ENCODE measurements at places on chromosomes 12 and 14. TPM values are rescaled to one million over a fixed set of nuclear protein-coding genes. Genes with fewer than 3 reads are reported as not detected.

- DNase-seq, result no peak
Observed at GRCh38 chr12:104846056-104846767, 111.9 kb downstream of the SLC41A2 start.

DNA sequence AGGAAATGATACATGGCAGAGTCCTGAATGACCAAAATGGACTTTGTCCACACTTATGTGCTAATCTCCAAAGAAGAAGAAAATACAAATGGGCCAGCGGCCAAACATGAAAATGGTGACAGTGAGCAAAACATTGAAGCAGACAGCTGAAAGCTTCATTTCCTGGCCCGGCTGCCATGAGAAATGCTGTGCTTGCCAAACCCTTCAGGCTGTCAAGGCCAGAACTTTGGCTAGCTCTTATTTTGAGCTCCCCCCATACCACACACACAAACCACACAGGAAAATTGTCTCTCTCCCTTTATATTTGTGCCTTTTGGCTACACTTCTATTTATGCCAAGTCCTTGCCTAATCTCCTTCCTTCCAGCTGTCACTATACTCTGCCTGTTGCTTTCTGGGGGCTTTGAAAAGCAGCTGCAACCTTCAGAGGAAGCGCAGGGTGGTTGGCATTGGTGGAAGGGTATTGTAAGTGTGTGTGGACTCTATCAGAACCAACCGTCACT, 323.8 kb downstream of the RAD51B start:
- DNase-seq, result peak; percentile 66

DNA sequence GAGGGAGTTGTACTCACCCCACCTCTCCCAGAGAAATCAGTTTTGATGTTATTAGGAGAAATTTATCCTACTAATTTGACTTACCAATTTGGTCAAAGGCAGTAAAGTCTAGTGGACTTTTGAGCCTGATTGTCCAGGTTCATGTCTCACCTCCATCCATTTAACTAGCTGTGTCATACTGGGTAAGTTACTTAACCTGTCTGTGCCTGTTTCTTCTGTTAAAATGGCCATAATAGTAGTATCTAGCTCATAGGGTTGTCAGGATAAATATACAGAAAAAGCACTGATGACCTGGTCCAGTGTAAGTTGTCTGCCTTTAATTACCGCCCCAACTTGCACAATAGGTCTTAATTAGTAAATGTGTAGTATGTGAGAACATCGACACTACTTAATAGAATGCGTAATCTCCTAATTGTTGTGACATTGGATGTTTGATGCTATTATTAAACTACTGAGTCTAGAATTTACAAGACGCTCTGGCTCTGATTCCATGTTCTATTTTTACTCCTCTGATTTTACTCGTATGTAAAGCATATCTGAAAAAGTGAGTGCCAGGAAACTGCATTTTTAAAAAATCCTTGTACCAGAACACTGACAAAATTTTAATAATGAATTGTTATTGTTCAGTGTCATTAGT, 1.5 kb downstream of the RAB21 start:
- no peak for DNase-seq

GRCh38 chr14:101191721-101192660, 288.5 kb upstream of the RTL1 start:
- no peak for DNase-seq

DNA sequence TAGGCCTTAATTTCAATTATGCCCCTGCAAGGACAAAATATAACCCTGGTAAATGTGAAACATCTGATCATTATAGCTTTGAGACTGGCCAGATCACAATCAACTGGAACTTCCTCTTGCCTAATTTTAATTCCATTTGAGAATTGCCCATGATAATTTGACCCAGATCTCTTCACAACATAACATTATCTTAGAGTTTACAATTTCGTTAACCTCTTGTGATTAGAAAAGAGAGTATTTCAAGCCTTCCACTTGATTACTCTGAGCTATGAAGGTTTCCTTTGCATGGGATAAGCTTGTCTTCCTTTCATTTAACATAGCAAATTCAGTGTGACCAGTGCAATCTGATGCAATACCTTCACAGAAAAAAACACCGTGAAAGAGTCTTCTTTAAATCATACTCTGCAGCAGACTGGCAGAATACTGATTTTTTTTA, 143.6 kb downstream of the DUSP6 start:
- DNase-seq, result no peak

DNA sequence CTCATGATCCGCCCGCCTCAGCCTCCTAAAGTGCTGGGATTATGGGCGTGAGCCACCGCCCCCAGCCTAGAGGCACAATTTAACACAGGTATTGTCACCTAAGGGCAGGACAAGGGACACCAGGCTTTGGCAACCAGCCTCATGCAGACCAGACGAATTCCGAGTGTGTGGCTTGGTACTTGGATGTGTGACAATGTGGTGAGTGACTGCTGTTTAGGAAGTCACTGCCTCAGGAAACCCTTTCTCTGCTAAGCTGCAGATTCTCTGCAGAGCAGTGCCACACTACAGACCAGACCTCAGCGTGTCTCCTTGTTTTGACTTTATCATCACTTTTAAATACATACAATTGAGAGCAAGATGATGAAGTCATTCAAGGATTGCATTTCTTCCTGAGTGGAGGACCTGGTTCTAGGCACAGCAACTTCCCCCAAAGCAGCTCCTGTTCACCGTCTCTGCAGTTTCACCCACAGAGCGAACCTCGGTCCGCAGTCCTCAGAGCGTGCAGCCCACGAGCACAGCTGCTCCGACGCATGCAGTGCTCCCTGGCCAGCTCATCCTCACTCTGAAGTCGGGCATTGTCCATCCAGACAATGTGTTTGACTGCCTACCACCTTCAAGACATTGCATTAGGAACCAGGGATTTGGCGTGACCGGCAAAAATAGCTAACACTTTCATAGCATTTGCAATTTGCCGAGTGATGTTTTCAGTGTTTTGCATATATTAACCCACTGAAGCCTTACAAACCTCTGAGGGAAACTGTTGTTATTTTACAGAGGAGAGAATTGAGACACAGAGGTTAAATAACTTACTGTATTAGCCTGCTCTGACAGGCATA, 235.2 kb downstream of the CHST11 start:
- no peak for DNase-seq

DNA sequence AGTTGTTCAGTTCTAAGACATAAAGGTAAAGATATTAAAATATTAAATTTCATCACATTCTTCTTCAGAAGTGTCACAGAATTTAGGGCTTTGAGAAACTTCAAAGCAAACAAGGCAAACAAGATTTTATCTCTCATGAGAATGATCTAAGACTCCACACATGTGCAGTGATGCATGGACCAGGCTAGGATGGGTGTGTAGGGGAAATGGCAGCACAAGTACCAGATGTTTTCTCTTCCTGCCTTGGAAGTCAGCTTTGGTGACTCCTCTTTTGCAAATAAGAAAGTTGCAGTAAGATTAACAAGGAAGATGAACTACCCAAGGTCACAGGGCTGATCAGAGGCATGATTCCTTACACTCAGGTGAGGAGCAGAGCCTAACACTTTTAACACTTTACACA, 163.8 kb upstream of the LMNTD1 start:
- peak; percentile 4 for DNase-seq

Gene PAX9
- under 0.01 TPM for total RNA-seq

Gene SLC38A4
- not detected for total RNA-seq

GRCh38 chr14:94340533-94340932, 17.4 kb upstream of the SERPINA6 start:
- no peak for DNase-seq

DNA sequence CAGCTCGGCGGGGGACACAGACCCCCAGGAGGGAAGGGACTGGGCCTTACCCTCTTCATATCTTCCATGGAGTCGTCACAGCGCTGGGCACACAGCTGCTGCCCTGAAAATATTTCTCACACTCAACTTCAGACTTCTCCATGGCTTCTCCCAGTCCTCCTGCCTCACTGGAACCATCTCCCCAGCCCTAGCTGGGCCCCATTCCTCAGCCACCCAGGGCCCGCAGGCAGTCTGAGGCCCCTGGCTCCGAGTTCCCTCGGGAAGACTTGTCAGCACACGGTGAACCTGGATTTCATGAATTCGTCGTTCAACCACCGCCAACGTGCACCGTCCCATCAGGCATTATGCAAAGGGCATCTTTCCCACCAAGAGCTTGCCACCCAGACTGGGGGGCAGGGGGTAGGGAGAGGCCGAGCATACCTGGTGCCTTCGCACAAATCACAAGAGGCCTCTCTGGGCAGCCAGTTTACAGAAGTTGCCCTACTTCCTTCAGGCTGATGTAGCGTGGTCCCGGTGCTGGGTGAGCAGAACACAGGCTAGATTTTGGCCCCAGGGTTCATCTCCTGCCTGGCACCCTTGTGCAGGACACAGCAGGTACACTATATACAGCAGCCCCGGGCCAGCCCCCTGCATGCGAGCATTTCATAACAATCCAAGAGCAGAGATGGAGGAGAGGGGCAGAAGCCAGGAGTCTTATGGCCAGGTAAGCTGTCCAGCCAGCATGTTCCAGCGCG, 44.2 kb downstream of the LTBP2 start:
- DNase-seq, result no peak

DNA sequence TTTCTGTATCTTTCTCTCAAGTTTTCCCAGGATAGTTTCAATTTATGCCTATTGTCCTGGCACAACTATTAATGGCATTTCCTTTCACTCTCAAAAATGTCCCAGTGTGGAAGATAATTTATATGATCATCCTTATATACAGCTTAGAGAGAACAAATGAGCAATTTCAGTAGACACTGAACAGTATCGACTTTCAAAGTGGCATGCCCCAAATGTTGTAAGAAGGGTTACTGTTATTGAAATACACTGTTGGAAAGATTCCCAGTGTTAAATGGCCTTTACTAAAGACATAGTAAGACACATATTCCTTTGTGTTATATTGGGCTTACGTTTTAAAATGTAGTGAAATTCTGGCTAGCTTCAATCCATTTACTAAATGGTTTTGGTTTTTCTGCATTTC, 202.3 kb upstream of the CDKN3 start:
- no peak for DNase-seq

DNA sequence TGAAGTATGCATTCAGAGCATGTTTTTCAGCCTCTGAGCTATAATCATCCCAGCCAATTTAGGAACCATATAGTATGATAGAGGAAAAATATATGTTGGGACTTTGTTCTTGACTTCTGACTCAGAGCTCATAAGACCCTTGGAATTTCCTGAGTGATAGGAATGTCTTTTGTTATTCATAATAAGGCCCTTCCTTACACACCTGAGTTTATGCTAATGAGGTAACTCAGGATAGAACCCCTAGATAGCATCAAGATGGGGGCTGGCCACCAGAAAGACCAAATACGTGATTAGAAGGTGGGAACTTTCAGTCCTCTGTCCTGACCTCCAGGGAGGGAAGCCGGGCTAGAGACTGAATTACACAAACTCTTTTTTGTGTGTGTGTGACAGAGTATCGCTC, 32.4 kb upstream of the PLEK2 start:
- DNase-seq, result no peak

Gene PYGL
- total RNA-seq, result 78.1 TPM

DNA sequence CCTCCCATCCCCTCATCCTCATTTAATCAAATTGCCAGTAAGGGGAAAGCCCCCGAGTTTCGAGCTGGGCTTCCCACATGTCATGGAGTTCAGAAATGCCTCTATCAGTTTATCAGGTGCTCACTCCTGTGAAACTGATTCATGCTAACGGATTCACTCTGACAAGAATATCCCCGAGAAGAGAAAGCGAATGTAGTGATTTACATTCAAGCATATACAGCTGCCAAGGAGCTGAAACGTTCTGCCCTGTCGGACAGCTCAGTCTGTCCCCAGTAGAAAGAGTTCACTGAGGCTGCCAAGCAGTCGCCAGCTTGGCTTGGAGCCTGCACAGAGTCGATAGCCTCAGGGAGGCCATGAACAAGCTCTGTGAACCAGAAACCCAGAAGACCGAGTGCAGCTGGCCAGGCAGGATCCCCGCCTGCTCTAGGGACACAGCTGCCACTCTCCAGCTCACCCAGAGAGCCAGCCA, 88.4 kb downstream of the TMCC3 start:
- no peak for DNase-seq

Measured in hematopoietic multipotent progenitor cell (in vitro differentiated cells).